ENCODE measurements at places on chromosomes 1 and 21.

- peak; percentile 60 for DNase-seq
Measured at GRCh38 chr1:147641695-147642592, 28.4 kb downstream of the ACP6 start.

DNA sequence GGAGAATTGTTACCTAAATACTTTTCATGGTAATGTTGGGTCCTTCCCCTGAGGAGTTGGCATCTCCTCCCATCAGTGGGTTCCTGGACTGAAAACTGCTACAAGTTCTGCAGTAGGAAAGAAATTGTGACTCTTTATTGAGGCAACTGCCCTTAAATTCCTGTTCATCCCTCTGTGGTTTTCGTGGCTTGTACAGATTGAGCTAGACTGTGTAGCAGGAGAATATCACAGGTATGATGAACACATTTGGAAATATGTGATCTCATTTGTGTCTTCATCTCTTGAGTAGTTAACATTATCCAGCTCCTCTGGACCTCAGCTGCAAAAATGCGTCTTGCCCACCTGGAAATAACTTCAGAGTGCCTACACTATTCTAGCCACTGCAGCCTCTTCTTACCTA, 390.6 kb downstream of the PTPRC start:
- DNase-seq = no peak

DNA sequence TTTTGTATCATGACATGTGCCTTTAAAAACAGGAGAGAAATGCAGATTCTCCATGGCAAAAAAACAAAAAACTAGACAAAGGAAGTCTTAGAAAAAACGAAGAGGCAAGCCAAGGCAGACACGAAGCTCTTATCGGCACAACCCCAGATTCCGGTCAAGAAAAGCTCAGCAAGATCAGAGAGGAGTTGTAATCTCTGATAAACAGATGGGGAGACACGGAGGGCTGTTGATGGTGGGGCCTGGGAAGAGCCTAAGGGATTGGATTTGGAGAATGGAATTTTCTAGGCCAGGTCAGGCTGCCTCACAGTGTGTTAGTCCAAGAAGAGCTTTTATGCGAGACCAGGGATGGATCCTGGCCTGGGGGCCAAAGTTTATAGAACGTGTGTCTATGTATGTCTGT, 96.2 kb upstream of the AKT3 start:
- DNase-seq = no peak

- no peak for DNase-seq
Measured at GRCh38 chr1:243488459-243489157, 232.8 kb downstream of the SDCCAG8 start.

DNA sequence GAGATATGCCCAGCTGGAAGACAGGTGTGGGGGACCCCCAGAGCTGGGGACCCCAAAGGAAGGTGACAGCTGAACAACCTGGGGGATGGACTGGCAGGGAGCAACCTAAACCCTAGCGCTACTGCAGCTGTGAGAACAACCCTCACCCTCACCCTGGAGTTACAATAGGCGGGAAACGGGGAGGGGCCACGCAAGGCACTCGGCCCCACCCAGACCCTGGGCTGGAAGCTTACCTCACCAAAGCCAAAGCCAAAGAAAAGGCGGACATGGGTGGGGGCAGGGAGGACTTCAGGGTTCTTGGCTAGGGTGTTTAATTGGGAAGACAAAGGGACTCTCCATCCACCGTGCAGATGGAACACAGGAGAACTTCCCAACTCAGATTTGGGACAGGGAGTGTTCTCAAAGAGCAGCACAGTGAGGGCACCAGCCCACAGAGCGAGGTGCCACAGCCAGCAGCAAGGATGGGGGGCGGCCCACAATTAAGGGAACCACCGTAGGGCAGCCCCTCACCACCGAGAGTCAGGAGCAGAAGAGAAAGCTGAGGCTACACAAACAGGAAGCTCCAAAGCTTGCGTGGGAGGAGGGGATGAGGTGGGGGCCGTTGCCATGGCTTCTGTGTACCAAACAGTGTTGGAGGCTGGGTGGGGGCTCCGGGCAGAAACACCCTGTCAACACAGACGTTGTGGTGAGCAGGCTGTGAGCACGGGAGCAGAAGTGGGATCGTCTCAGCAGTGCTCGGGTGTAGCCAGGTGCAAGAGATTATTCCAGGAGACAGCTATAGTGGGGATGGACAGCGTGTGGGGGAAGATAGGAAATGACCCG, 1.9 kb downstream of the TAGLN2 start:
- peak; percentile 96 for DNase-seq

DNA sequence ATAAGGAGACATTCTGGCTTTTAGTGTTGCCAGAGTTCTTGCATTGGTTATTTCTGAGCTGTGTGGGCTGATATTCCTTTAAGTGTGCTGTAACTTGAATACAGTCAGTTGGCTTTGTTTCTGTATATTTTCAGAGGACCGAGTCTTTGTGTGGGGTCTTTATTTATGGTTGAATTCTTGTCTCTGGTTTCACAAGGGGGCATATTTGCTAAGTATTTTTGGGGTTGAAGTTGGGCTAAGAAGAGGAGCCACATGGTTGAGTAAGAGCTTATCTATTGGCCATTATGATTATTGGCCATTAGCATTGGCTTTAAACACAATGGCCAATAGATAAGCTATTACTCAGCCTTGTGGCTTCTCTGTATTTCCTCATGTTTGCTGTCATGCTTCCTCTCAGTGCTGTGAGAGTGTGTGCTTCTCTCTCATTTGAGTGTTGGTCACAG, 26.3 kb upstream of the PTGFR start:
- DNase-seq = no peak

DNA sequence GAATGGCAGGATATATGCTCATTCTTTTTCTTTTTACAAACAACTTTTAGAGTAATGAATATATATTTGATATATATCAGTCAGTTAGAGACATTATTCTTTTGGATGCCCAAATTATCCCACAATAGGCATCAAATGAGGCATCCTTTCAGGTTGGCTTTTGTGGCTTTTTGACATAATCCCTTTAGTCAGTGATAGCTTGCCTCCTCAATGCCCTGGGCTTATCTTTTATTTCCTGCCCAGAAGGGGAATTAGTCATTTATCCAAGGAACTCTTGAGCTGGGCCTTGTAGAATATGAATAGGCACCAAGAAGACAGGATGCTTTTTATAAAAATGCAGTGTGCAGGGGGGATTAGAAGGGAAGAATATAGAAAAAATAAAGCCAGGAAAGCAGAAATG, 22.2 kb downstream of the EPHX4 start:
- DNase-seq = no peak

DNA sequence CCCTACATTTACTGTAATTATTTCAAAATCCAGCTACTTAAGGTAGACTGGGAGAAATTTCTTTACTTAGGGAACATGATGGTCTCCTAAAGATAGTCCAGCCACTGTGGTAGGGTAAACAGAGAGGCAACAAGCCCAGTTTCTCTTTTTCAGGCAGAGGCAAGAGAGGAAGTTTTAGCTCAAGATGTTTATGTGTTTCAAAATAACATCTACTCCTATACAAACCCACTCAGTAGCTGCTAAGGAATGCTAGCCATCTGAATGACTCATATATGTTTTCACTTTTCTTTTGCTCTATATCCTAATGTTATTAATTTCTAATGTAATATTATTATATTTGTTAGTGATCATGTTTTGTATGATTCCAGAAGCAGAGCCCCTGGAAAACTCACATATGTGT, 856.6 kb downstream of the PLA2G4A start:
- no peak for DNase-seq
